ENCODE measurements at places on chromosomes 3 and 15. TPM values are rescaled to one million over a fixed set of nuclear protein-coding genes. Genes with fewer than 3 reads are reported as not detected.

DNA sequence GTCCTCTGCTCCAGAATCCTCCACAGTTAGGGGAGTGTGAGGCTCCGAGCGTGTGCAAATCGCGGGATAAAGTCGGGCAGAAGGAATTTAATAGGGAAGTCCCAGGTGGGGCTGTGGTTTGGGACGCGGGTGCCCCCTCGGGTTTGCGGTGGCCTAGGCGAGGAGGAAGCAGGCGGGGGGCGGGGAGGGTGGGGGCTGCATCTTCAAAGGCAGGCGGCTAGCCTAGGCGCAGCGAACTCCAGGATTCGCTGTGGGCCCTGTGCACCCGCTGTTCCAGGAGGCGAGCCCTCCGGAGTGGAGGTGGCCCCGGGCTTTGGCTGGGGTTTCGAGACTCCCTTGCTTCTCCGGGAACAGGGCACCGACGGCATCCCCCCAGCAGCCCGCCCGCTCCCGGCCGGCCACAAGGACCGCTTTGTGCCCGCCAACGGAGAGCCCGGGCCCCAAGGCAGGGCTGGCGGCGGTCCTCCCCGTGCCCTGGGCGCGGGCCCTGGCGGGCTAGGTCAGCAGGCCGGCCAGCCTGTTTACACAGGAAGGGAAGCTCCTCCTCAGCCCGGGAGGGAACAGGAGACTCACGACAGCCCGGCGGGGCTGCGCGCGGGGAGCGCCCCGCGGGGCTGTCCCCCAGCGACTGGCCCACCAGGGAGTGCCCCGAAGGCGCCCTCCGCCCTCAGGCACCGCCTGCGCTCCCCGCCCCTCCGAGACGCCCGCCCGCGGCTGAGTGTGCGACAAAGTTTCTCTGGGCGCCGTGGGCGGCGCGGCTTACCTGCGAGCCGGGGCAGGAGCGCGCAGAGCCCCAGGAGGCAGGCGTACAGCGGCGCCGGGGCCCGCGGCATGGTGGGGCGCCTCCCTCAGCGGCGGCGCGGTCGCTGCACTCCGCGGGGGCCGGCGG is 753 bp downstream of the ITGB5 start:
- peak overlapping the region; percentile 92 for H3K27ac ChIP-seq
- no peaks in the 10 kb centered on the region for H3K36me3 ChIP-seq
- peak; percentile 62 for DNase-seq
- H3K4me3 ChIP-seq: peak overlapping the region; percentile 79
- peaks cover 6% of the 10 kb centered on the region for H3K4me1 ChIP-seq
- no peaks in the 10 kb centered on the region for H3K27me3 ChIP-seq

DNA sequence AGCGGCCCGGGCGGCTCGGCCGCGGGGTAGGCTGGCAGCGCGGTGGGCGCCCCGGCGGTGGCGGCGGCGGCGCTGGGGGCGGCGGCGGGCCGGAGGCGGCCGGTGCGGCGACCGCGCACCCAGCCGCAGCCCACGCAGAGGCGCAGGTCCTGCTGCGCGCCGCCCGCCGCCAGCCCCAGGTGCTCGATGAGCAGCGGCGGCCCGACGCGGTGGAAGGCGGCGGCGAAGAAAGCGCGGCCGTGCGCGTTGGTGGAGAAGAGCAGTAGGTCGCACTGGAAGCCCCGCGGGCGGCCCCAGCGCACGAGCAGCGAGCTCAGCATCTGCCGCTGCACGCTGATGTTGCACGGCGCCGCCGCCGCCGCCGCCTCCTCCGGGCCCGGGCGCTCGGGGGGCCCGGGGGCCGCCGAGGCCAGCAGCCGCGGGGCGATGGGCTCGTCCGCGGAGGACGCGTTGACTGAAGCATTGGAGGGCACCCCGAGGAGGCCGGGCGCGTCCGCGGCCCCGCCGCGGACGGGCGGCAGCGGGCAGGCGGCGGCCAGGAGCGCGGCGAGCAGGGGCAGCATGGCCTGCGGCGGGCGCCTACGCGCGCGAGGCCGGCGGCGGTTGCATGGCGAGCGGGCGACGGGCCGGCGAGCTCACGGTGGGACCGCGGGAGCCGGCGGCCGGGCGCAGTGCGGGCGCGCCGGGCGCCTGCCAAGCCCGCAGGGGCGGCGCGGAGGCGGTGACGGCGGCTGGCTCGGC is 452 bp downstream of the TMEM158 start:
- H3K36me3 ChIP-seq: no peaks in the 10 kb centered on the region
- H3K4me1 ChIP-seq: no peaks in the 10 kb centered on the region
- no peaks in the 10 kb centered on the region for H3K27me3 ChIP-seq
- no peak overlapping the region for H3K27ac ChIP-seq
- DNase-seq: no peak

DNA sequence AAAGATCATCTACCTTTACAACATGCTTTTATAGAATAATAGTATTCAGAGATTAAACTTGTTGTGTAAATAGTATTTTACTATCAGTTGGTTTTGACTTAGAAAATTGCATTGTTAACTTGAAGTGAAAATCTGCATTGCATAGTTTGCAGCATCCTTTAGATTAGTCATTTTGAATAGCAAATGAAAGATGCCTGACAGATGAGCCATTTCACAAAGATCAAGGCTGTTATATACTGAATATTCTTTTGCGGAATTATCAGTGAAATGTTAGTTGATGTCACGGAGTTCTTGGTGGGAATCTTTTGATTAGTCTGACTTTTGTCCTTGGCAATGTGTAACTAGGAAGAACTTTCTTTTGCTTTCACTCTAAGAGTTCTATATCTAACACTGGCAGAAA is 24.5 kb downstream of the RSRC1 start:
- H3K27ac ChIP-seq: no peak overlapping the region
- no peaks in the 10 kb centered on the region for H3K27me3 ChIP-seq
- H3K4me1 ChIP-seq: no peaks in the 10 kb centered on the region
- H3K36me3 ChIP-seq: no peaks in the 10 kb centered on the region

DNA sequence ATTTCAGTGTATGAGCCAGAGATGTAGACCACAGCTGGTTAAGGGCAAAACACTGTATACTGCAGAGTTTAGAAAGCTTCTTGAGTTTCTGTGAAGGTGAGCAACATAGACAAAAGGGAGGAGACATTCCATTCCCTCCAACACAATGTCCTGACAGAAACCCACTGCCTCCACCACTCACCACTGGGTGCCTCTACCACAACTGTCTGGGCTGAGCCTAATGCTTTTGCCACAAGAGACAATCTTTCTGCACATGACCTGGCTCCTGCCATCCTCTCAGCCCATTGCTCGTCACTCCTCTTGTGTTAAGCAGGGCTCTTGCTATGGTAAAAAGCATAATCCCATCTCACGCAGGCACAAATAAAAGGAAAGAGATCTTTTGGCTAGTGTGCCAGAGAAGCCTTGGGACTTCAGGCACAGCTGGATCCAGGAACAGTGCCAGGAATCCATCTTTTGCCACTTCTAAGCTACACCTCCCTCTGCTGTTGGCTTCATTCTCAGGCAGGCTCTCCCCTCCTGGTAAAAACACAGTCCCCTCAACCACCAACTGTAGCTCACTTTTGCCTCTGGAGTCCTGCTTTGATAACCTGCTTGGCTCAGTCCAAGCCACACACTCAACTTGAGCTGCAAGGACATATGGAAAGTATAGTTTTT is 140.6 kb upstream of the PRR20G start:
- H3K27ac ChIP-seq: no peak overlapping the region
- no peaks in the 10 kb centered on the region for H3K4me1 ChIP-seq
- no peak for DNase-seq
- H3K27me3 ChIP-seq: peaks cover 11% of the 10 kb centered on the region
- H3K36me3 ChIP-seq: no peaks in the 10 kb centered on the region

GRCh38 chr3:79286882-79287281 is 480.9 kb downstream of the ROBO1 start:
- DNase-seq: no peak
- no peak overlapping the region for H3K4me3 ChIP-seq
- H3K36me3 ChIP-seq: no peaks in the 10 kb centered on the region
- no peaks in the 10 kb centered on the region for H3K27me3 ChIP-seq

The PROS1 gene
- total RNA-seq: 17.7 TPM

The CCR8 gene
- not detected for total RNA-seq

DNA sequence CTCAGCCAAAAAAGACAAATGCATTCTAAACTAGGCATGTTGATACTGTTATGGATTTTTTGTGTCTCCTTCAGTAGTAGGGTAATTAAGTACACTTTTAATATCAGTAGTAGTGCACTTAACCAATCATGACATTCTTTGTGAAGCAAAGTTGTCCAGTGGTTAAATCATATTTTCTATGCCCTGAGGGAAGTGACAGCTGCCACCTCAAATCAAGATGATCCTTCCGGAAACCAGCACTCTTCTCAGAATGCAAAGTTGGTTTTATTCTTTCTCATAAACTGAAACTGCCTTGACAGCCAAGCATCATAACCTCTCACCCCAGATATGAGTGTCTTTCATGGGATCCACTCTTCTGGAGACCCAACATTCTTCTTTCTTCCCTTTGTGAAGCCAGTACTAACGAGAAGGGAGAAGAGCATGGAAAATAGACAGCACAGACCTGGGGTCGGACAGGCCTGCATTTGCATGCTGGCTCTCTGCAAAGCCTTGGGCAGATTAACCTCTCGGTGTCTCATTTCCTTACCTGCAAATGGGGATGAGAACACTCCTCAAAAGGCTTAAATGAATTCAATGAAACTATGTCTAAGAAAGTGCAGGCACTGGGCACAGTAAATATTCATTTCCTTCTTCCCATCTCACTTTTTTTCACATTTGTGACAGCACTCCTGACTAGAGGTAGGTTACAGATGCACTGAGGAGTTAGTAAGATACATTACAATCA is 13.2 kb downstream of the AAGAB start:
- no peak for DNase-seq
- no peak overlapping the region for H3K27ac ChIP-seq
- H3K27me3 ChIP-seq: no peaks in the 10 kb centered on the region
- H3K36me3 ChIP-seq: no peaks in the 10 kb centered on the region
- peaks cover 8% of the 10 kb centered on the region for H3K4me1 ChIP-seq
- H3K4me3 ChIP-seq: no peak overlapping the region

The TRH gene
- 0.97 TPM for total RNA-seq

DNA sequence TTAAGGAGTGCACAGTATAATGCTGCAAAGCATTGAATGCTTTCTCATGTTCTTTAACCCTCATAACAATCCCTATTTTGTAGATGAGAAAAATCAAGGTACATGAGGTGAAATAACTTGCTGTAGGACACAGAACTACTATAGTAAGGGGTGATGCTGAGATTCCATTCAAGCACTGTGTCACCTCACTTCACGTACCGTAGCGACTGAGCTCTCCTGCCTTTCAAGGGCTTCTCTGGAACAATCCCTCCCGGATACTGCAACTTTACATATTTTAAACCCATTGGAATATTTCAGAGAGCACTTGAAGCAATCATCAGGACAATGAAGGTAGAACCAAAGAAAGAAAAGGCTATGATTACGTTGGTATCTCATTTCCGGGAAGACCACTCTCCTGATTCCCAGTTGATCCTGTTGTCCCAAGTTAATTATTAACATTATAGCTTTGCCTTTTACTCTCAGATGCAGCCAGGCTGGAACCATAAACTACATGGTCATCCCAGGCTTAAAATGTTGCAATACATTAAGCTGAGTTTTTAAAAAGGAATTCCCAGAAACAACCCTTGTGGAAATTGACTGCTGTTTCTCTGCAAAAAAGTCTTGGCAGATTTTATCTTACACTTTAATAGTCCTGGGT is 252.2 kb upstream of the IGF1R start:
- H3K27me3 ChIP-seq: peaks cover 2% of the 10 kb centered on the region
- H3K4me3 ChIP-seq: no peak overlapping the region
- H3K4me1 ChIP-seq: no peaks in the 10 kb centered on the region
- no peaks in the 10 kb centered on the region for H3K36me3 ChIP-seq
- H3K27ac ChIP-seq: no peak overlapping the region
- DNase-seq: no peak

DNA sequence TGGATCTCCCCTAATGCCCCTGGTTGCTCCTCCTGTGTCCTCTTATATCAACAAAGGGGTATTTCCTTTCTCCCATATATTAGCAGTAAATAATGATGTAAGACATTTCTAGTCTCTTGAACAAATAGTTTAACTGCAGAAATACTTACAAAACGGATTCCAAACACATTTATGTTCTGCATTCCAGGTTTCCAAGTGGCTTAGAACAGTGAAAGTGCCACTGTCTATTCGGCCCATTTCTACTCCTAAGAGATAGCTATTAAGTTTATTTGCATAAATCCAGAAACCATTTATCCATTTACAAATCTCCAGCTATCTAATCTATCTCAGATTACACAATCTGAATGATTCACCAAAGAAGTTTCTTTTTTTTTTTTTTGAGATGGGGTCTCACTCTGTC is 55.8 kb upstream of the FRMD4B start:
- no peak for DNase-seq
- H3K36me3 ChIP-seq: no peaks in the 10 kb centered on the region
- no peak overlapping the region for H3K4me3 ChIP-seq

GRCh38 chr15:29888646-29889045 is 66.4 kb upstream of the TJP1 start:
- H3K4me1 ChIP-seq: no peaks in the 10 kb centered on the region
- DNase-seq: no peak
- H3K27ac ChIP-seq: no peak overlapping the region
- H3K27me3 ChIP-seq: no peaks in the 10 kb centered on the region

DNA sequence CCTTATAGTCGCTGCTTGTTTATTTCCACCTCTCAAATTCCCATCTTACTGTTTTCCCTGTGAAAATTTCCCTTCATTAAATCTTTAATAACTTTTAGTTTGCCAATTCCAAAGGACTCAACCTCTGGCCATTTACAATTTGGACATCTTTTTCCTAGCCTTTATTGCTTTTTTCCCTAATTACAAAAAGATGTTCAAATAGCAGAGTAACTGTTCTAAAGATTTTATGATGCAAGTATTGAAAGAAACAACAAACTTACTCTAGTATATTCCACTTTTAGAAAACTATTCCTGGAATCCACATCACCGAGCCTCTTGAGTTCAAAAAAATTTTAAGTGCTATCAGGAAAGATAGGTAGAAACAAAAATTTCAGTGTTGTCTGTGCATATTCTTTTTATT is 174.1 kb upstream of the UBE2E2 start:
- no peak overlapping the region for H3K27ac ChIP-seq
- no peaks in the 10 kb centered on the region for H3K4me1 ChIP-seq
- no peaks in the 10 kb centered on the region for H3K27me3 ChIP-seq
- H3K36me3 ChIP-seq: no peaks in the 10 kb centered on the region

The CASR gene
- total RNA-seq: 1.2 TPM

Measured in prostate gland (tissue), 2 donors.